CD8-positive, alpha-beta T cell (primary cell): ENCODE measurements at places on chromosomes 7 and 10.

GRCh38 chr10:49733866-49734265, 28.3 kb downstream of the OGDHL start:
- no peak for DNase-seq

GRCh38 chr7:122143376-122143750, 686 bp downstream of the AASS start:
- DNase-seq, result no peak

DNA sequence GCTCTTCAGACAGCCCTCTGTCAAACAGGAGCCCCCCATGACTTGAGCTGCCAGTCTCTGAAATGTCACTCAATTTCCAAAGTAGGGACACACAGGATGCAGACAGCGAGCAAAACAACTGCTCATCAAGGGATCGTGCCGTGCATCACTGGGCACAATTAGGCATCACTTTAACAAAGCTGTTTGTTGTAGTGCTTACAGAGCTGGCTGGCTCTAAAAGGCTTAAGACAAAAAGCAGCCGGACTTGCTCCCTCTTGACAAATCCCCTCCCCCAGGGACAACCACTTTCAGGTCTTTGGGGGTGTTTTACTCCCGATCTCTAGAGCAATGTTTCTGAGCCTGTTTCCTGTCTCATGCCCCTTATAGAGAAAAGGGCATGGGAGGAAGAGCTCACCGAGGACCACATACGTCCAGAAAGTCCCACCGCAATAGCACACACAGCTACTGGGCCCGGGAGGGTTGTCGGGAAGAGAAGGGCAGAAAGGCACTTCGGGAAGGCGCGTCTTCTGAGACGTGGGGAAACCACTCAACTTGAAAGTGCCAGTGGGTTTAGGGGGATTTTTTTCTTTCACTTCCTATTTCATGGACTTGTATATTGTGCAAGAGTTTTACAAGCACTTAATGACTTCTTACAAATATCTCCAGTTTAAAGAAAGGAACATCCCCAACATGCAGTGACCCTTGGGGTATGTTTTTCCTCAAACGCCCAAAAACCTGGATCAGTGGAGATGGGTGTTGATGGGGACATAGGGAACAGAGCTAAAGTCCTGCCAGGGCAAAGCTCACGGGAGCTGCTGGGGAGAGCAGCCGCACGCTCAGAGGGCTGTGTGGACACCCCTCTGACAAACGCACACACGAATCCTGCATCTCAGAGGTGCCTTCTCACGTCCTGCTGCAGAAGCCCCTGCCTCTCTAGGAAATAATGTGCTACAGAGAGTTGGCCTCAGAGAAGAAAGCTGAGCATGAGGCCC, 27.1 kb downstream of the LRRC20 start:
- DNase-seq, result peak; percentile 61

- DNase-seq, result no peak
Observed at GRCh38 chr10:6382081-6382480, 179.3 kb downstream of the PFKFB3 start.

GRCh38 chr10:7107285-7107684, 303.5 kb downstream of the SFMBT2 start:
- DNase-seq, result no peak

- DNase-seq, result no peak
Observed at GRCh38 chr7:91165006-91165845, 99.0 kb upstream of the FZD1 start.

- DNase-seq, result no peak
Observed at GRCh38 chr7:43872406-43873110, 3.2 kb upstream of the MRPS24 start.
